NCI-H748 treated with DMSO at 0.1 percent for 48 hours (cell line): ENCODE measurements at places on chromosomes 6 and 20.

DNA sequence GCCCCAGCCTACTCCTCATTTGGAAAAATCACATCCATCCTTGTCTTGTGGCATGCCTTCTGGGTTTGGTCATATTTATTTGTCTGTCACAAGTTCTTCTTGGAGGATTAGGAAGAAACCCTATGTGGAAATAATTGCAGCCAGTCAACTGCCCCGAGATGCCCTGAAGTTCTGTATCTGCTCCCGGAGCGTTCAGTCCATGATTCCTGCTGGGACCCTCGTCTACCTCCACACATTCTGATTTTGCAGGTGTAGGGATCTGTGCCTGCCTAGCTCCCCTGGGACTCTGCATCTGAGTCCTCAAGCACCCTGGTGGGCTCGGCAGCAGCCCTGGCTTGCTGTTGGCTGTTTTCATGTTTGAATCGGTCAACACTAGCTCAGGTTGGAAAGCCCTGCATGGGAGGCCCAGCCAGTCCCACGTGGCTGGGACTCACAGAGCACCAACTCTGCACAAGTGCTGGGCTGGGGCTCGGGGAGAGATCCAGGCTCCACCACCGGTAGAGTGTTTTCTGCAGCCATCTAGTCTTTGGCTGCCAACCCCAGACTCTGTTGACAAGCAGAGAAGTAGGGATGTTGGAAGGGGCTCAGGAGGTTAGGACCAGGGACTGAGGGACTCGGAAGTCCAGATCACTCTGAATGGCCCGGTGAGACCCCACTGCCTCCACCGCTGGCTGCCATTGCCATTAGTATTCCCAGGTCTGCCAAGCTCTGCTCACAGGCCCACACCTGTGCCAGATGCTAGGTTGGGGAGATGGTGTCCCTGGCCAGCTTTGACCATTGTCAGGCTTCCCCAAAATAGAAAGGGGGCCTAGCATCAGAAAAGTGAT, 183.5 kb upstream of the CST7 start:
- DNase-seq, result no peak

GRCh38 chr6:169858293-169858934, 107.0 kb downstream of the ERMARD start:
- no peak for DNase-seq

- no peak for DNase-seq
These were observed 336.6 kb downstream of the QKI start for GRCh38 chr6:163751032-163751525.

- DNase-seq, result no peak
These were observed 46.0 kb downstream of the STX7 start for GRCh38 chr6:132466952-132467351.

DNA sequence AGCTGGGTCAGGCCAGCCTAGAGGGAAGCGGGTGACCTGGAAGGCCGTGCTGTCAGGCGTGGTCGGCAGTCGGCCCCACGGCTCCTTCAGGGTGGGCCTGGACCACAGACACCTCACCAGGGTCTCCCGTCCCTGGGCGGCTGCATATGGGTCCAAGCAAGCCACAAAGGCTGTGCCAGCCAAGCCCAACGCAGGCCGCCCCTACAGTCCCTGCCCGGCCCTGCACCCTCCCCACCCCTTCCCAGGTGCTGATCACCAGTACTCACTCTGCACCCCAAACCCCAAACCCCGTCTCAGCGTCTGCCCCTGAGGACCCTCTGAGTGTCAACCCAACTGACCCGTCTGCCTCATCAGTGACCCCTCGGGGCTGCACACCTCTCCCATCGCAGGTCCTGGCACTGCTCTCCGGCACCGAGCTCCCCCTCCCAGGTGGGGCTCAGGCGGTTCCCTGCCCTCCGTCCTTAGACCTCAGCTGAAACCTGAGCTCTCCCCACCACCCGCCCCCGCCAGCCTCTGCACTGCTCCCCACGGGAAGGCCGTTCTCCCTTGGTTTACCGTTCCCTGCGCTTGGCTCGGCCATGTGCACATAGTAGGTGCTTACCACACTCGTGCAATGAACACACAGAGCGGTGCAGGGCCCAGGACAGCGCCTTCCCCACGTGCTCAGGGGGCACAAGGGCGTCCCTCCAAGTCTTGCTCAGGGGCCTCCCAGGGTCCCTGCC, 1.5 kb upstream of the PPDPF start:
- DNase-seq, result no peak

DNA sequence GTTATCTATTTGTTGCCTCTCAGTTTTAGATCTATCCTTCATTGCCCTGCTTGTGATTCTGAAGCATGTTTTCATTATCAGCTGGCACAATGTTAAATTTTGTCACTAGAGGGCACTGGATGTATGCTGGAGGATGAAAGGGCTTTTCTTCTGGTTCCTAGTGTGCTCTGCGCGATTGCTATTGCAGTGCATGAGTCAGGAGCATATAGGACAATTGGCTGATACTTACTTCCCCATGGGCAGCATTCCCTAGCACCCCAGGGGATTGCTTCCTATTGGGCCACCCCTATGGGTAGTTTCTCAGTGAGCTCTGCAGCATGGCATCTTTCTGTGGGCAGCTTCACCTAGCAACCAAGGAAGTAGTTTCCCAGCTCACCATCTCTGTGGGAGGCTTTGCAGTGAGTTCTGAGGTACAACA, 280.3 kb upstream of the SYNCRIP start:
- peak; percentile 58 for DNase-seq

- no peak for DNase-seq
These were observed 1137.3 kb upstream of the ADGRB3 start for GRCh38 chr6:67497749-67498148.

- DNase-seq, result peak; percentile 85
These were observed 941 bp upstream of the SOX12 start for GRCh38 chr20:324177-325044.

DNA sequence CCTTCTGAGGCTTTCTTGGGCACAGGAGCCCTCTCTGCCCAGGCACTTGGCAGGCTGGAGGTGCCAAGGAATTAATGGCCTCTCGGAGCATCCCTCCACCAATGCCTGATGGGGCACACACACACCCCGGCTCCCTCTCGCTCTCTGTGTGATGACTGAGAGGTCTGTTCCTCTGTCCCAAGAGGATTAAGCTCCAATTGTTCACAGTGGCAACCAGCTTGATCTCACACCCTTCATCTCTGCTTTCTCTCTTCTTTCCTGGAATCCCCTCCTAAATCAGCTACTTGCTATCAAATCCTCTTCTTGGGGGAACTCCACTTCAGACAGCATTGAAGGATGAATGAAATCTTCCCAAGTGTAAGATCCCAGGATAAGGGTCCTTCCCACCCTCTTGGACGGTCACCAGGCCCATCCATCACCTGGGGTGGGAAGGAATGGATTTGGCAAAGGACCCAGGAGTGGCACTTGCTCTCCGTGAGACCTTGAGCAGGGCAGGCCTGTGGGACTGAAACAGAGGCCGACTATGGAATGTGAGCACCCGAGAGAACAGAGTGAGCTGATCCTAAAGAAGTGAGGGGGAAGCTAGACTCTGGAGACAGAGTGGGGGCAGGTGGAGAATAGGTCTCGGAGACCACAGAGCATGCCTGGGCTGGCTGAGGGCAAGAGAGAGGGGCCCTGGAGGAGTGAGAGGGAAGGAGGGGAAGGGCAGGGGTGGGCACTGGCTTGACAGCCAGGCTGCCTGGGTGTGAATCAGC, 93.6 kb downstream of the GRM4 start:
- DNase-seq, result no peak

DNA sequence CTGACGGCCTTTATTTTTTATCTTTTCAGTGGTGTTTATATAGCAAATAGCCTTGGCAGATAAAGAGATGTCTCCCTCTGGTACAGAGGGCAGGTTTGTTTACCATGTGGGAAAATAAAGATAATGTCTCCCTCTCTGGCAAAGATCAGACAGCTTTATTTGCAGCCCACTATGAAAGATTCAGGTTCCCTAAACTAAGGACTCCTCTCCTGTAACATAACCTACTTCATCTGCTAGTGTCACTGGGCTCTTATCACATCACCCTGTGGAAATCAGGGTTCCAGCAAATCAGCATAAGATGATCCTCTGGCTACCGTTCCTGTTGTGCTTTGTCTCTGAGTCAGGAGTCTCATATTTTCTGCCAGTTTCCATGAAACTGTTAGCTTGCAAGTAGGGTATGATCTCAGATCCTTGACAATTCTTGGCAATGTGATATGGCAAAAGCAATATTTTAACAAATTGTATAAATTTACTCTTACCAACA, 3.1 kb downstream of the FBXL4 start:
- DNase-seq, result peak; percentile 22

GRCh38 chr6:137581019-137581707, 87.0 kb upstream of the OLIG3 start:
- no peak for DNase-seq

GRCh38 chr6:147903321-147903720, 394.8 kb downstream of the SAMD5 start:
- no peak for DNase-seq

DNA sequence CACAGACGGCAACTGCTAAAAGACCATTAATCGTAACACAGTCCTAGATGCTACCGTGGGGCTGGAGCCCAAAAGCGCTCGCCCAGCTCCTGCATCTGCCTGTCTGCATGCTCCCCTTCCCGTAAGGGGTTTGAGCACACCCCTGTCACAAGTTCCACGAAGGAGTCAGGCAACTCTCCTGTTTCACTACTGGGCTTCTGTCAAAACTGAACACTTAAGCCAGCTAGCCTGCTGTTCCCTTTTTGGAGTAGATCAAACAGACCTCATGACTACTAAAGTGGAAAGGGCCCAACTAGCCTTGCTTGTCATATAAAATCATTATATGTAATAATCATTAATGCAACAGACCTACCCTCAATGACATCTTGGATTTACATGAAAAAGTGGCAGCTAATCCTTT, 61.3 kb downstream of the TRMT11 start:
- no peak for DNase-seq

GRCh38 chr6:157339432-157339831, 16.1 kb upstream of the TMEM242 start:
- DNase-seq, result no peak

DNA sequence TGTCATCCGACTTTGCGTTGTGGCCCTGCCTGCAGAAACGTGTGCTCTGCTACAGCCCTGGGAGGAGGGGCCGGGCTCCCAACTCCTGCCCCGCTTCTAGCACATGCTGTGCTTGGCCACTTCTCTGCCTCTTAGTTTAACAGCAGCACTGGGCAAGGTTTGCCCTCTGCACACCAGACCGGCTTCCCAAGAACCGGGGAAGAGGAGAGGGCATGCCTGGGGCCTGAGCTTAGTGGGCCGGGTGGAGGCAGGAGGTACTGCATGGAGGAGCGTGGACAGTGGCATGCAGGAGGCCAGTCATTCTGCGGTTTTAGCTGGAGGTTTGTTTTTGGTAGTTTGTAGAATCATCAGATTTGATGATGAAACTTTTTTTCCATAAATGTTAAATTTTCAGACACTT, 45.5 kb downstream of the CEP43 start:
- DNase-seq, result no peak

DNA sequence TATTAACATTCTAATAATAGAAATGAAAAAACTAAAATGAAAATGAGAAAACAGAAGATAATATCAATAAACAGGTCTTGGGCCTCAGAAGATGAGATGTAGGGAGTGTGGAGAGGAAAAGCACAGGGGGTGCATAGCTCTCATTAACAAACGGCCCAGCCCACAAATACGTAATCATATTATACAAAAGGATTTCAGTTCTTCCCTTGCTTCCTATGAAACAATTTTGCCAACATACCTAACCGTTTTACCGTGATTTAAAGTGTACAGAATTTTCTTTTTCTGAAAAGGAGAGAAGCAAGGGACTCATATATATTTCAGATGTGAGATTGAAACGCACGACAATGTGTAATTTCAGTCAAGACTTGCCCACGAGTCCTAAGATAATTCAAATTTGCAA, 136.0 kb downstream of the HFE start:
- DNase-seq, result peak; percentile 78

DNA sequence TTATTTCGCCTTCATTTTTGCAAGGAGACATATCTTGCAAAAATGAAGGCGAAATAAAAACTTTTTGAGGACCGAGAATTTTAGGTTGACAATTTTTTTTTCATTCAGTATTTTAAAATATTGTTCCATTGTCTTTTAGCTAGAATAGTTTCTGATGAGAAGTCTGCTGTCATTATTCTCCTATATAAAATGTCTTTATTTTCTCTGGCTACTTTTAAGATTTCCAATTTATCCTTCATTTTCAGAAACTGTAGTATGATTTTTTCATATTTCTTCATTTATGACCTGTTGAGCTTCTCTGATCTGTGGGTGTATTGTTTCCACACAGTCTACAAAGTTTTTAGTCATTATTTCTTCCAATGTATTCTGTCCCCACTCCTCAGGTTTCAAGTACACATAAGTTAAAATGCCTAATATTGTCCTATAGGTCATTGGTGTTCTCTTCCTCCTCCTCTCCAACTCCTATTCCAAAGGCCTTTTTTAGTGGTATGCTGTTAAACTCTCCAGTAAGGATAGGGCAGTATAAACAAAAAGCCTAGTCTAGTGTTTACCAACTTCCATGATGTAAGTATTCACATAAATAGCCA, 15.7 kb downstream of the AHI1 start:
- DNase-seq, result no peak

DNA sequence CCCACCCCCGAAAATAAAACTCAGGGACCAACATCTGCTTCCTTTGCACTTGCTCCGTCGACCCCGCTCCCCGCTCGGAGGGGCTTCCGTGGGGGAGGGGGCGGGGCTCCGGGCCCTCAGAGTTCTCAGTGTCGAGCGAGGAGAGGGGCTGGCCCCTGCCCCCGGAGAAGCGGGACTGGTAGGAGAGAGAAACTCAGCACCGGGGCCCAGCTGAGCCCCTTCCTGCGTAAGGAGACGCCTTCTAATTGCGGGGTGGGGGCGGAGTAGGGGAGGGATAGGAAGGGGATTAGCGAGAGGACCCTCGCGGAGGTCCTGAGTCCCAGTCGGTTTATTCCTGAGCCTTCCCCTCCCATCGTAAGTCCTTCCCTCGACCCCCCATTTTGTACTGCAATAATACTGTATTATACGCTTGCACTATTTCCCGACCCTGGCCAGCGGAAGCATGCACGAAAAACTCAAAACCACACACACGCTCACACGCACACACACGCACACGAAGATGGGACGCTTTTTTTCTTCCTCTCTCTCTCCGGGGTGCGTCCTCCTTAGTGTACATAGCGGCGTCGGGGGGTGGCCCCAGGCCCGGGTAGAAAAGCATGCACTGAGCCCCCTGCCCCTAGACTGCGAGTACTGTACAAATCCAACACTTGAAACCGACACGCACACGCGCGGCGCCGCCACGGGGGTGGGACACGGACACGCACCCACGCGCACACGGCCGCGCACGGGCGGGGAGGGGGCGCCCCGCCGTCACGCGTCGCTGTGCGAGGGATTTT, 22.1 kb upstream of the SLC22A7 start:
- DNase-seq, result no peak

- DNase-seq, result no peak
These were observed 1.7 kb upstream of the C6orf141 start for GRCh38 chr6:49548613-49549304.

DNA sequence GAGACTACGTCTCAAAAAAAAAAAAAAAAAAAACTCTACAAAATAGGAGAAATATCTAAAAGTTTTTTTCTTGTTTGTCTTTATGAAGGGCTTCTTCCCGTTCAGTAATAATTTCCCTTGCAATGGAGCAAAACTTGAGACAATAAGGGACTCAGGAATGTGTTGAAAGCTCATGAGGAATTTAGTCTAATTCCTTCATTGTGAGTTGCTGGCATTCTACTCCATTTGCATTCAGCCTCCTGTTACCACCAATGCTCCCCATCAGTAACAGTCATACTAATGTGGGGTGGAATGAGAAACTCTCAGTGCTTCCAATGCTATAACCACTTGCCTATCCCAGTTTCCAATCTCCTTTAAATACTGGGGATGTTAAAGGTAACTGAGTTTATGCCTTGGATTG, 576.7 kb upstream of the AGPAT4 start:
- DNase-seq, result no peak

- no peak for DNase-seq
These were observed 52.7 kb upstream of the TMEM181 start for GRCh38 chr6:158507174-158507573.

GRCh38 chr6:26216886-26217713, 129.9 kb downstream of the HFE start:
- no peak for DNase-seq
